ENCODE measurements at places on chromosomes 7 and 10. TPM values are rescaled to one million over a fixed set of nuclear protein-coding genes. Genes with fewer than 3 reads are reported as not detected.

GRCh38 chr10:77403761-77404160 is 233.8 kb downstream of the KCNMA1 start:
- DNase-seq: no peak

Gene OR9A2
- not detected for total RNA-seq

GRCh38 chr10:92702301-92702916 is 12.7 kb downstream of the HHEX start:
- no peak for DNase-seq

DNA sequence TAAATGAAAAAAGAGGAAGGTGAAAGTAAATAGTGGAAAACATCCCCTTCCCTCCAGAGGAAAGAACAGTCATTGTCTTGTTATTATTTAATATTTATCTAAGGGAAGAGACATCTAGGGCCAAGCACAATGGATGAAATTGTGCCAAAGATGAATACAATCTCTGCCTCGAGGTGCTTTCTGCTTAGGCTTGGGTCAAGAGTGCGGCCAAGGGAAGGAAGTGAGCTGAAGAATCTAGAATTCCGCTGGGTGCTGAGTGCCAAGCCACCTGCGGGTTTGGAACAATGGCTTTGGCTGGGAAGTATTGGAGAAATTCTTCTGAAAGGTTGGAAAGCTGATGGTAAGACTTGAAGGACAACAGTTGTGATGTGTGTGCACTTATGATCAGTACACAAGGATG is 531.3 kb upstream of the FZD8 start:
- DNase-seq: no peak

Gene DUSP5
- total RNA-seq: 10.4 TPM

Gene NANOS1
- 1.4 TPM for total RNA-seq

Gene MRPS17
- total RNA-seq: 8.6 TPM

Measured in aorta (tissue), 5 donors.